Peyer's patch (tissue), 4 donors: ENCODE measurements at places on chromosomes 6 and 20. TPM values are rescaled to one million over a fixed set of nuclear protein-coding genes. Genes with fewer than 3 reads are reported as not detected.

DNA sequence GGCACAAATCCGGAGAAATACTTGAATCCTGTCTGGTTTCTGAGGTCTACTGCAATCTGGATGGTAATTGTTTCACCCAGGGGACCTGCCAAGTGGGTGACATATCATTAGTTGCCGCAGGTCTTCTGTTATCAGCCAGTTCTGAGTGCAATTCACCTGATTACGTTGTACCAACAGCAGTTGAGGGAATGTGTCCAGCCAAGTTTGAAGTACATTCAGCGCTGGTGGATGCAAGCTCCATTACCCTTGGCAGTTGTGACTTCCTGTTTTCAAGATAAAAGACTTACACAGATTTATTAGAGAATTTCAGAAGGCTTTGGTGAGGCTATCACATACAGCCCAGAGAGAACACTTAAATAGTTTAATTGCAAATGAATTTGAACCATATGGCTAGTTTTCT lies 42.8 kb downstream of the FNDC1 start:
- DNase-seq, result no peak

GRCh38 chr20:29689411-29690225 lies 1567.8 kb upstream of the DEFB115 start:
- DNase-seq, result peak; percentile 46

GRCh38 chr6:71187141-71187540 lies 101.5 kb upstream of the OGFRL1 start:
- no peak for DNase-seq

GRCh38 chr6:18261877-18262276 lies 2.5 kb downstream of the DEK start:
- no peak for DNase-seq

DNA sequence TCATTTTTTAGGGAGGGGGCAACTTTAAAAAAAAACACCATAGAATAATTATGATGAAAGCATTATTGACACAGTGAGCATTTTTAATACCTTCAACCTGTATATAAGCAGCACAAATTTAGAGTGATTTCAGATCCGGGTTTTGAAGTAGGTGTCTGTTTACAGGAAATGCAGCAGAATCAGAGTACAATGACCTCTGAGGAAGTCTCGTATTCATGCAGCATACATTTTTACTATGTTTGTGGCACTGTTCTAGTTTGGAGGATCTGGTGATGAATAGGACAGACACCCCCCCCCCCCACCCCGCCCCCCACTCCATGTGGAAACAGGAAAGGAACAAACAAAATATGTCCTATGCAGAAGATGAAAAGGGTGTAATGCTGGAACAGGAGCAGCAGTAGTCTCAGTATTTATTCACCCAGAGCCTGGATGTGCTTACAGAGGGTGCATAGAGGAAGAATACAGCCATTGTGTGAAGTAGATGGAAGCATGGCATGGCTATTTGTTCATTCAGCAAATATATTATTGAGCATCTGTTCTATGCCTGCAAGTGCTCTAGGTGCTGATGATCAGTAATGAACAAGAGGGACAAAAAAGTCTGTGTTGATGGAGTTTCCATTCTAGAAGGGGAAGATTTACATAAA lies 19.7 kb downstream of the VAPB start:
- DNase-seq, result no peak

DNA sequence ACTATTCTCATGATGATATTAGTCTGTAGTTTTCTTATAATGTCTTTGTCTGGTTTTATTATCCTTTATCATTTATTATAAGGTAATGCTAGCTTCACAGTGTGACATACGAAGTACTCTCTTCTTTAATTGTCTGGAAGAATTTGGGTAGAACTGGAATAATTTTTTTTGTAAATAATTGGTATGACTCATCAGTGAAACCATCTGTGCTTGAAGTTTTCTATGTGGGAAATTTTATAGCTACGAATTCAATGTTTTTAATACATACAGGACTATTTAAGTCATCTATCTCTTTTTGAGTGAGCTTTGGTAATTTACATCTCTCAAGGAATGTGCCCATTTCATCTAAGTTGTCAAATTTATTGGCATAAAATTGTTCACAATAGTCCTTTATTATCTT lies 86.3 kb downstream of the SOD2 start:
- DNase-seq, result no peak

DNA sequence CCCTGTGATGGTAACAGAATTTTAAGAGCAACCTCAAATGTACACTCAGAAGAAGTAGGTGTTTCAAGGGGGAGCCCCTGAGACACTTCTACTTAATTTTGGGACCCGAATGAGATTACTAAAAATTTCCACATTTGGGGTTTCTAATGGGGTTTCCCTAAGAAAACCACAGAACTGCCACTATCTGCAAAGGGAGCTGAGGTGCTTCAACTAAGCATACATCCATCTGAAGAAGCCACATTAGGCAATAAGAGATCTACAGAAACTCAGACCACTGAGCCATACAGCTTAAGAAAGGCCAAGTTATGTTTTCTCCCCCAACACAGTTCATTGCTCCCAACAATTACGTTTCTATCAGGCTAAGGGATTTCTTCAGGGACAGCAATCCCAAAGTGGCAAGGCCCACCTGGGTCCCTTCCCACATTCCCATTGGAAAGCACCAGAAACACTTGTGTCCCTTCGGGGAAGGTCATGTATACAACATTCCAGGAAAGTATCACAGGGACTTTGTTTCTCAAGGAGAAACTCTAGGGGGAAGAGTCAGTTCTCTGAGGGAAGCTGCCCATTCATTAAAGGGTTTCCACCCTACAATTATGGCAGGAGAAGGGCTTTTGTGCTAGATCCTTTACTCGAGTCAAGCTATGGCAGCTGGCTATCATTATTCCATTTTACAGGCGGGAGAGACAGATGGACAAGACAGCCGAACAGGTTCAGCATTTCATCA lies 5.0 kb downstream of the BCL2L1 start:
- DNase-seq, result no peak

DNA sequence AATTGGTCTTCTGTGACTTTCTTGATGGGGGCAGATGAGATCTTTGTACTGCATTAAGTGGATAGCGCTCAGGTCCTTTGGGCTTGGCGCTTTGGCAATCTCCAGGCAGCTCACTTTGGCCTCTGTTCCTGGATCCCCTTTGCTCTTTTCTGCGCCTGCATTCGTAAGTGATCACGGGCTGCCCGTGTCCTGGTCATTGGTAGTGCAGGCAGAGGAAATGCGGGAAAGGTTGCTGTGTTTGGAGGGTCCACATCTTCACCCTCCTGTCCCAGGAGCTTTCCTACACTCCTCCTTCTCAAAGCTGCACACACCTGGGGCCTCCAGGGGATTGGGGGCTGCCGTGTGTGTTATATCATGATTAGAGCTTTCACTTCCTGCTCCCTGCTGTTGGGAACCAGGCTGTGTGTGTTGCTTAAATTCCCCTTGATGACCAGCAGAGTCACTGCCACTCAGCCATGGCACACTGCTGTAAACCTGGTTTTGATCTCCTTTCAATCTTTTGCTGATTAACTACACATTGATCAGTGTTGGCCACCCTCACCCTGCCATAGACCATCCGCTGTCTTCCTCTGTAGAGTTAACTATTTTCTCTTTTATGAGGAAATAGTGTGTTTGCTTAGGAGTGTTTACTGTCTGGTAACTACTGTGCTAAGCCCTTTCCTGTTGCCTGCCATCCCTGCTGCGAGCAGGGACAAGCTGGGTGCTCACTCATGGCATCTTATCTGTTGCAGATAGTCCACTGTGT lies 13.0 kb upstream of the SNHG17 start:
- no peak for DNase-seq

DNA sequence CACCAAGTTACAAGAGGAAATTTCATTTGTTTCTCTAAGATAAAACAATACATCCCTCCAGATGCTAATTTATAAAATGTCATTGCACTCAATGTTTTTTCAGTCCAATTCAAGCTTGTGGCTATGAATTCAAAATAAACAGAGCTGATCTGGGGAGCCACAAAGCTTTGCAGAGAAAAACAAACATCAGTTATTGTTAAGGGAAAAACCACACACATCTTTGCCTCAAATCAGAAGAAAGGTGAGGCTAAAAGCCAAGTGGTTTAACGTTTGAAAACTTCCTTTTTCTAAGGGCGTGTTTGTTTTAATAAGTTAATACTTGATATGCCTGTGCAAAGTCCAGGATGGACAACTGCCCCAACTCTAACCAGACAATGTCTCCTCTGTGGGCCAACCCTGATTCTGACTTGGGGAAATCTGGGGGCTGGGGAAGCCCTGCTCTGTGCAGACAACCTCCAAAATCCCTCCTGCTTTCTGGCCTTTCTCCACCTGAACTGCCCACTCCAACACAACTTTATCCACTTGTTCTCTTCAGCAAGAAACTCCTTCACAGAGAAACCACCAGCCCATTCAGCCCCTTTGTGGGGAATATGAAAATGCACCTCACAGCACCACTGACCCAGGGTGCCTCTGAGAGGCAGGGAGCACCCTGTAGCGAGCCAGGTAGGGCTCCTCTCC lies 44.6 kb upstream of the NT5E start:
- DNase-seq, result peak; percentile 56

- DNase-seq, result no peak
Measured at GRCh38 chr20:10971096-10971495, 297.3 kb upstream of the JAG1 start.

DNA sequence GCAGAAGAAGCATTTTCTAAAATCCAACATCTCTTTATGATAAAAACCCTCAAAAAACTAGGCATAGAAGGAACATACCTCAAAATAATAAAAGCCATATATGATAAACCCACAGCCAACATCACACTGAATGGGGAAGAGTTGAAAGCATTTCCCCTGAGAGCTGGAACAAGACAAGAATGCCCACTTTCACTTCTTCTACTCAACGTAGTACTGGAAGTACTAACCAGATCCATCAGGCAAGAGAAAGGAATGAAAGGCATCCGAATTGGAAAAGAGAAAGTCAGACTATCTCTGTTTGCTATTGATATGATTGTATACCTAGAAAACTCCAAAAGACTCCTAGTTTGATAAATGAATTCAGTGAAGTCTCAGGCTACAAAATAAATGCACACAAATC lies 7.9 kb upstream of the CDK19 start:
- no peak for DNase-seq

GRCh38 chr20:16417001-16417400 lies 156.2 kb downstream of the KIF16B start:
- DNase-seq, result no peak

DNA sequence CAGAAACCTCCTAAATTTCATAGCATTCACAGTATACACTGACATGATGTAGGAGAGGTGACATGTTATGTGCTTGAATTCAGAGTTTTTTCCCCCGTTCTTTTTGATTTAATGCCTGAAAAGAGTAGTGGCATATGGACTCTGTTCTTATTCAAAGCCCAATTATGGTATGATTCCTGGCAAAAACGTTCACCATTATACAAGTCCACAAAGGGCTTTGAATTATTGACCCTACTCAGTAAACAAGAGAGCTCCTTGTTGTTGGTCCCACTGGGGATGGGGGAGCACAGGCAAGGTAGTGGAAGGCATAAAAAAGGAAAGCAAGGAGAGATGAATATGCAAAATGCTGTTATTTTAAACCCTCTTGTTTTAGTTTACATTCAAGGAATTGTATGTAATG lies 136.0 kb upstream of the AHI1 start:
- DNase-seq, result no peak

DNA sequence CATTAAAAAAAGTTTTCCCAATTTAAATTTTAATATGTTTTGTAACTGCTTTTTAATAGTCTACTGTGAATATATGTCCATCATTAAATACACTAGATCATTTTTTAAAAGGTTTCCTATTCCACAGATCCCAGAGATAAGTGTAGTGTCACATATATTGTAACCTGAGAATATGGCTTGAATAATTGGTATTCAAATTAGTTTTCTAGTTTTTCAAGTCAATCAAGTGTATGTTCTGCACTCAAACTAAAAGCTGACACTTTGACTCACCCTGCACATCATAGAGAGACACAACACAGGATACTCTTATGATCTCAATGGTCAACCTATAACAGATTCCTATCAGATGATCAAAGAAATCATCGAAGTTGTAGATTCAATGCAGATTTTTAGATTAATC lies 49.1 kb downstream of the ZHX3 start:
- DNase-seq, result no peak

- DNase-seq, result no peak
Measured at GRCh38 chr6:96783307-96783706, 54.0 kb downstream of the GPR63 start.

GRCh38 chr6:147648916-147649315 lies 140.4 kb downstream of the SAMD5 start:
- no peak for DNase-seq

- no peak for DNase-seq
Measured at GRCh38 chr6:81553216-81553615, 199.3 kb downstream of the TENT5A start.

DNA sequence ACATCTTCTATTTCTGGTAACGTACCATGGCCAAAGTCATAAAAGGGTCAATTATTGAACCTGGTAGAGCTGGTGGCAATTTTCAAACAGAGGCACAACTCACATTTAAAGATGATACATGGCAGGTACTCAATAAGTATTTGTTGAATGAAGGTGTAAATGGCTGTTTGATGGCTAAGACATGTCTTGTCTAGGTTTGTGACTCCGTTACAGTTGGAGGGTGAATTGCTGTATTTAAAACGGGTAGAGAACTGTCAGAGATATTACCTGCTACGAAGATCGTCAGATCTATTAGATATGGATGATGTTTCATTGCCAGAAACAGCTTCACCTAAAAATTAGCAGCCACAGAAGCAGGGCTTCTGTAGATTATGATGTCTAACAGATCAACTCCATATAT lies 601.9 kb downstream of the PRKN start:
- no peak for DNase-seq

DNA sequence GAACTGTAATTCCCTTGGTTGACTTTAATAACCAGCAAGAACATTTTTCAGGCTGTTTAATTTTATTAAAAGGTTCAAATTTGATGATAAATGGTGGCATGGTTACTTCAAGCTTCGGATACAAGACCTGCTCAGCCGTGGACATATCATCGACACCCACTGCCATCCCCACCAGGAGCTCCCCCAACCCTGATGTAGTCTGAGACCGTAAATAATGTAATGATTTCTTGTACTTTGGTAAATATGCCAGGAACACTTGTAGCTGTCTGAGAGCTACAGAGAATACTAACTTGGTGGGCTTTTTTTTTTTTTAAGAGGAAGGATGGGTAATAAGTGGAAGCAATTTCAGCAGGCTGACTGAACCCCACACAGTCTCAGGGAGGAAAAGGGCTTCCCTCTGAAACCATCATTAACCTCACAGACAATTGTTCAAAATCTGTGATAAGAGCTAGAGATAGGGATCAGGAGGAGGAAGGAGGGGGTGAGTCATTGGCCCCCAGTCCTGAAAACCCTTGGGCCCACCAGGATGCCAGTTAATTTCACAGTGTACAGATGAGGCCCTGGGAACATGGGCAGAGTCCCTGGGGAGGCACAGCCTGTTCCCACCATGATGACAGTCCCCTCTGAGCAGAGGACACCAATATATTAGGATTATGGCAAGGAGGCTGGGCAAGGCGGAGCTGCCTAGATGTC lies 56.0 kb downstream of the APCDD1L start:
- no peak for DNase-seq

The RBBP8NL gene
- total RNA-seq, result 16.2 TPM

The KCNK16 gene
- not detected for total RNA-seq

The WFDC10B gene
- total RNA-seq, result not detected

The FOXA2 gene
- 4.7 TPM for total RNA-seq

The OVOL2 gene
- total RNA-seq, result 25.5 TPM

The AHI1 gene
- 21.4 TPM for total RNA-seq

The TRIM40 gene
- total RNA-seq, result 13.7 TPM

The SLC29A1 gene
- 14.8 TPM for total RNA-seq

The TRAPPC3L gene
- total RNA-seq, result not detected

The MOCS1 gene
- total RNA-seq, result 32.2 TPM

The LGSN gene
- not detected for total RNA-seq

The CCN6 gene
- total RNA-seq, result not detected

The SYTL3 gene
- 4.8 TPM for total RNA-seq

The NANP gene
- total RNA-seq, result 3.2 TPM

The TOX2 gene
- total RNA-seq, result 2.0 TPM

The PRRT1 gene
- total RNA-seq, result not detected
